ENCODE measurements at places on chromosomes 7 and 10.

- no peak for DNase-seq
These were observed 35.4 kb upstream of the WNT8B start for GRCh38 chr10:100427374-100427773.

GRCh38 chr7:127807829-127808228 lies 155.8 kb downstream of the SND1 start:
- no peak for DNase-seq

- no peak for DNase-seq
These were observed 441.4 kb upstream of the FOXK1 start for GRCh38 chr7:4240520-4241303.

DNA sequence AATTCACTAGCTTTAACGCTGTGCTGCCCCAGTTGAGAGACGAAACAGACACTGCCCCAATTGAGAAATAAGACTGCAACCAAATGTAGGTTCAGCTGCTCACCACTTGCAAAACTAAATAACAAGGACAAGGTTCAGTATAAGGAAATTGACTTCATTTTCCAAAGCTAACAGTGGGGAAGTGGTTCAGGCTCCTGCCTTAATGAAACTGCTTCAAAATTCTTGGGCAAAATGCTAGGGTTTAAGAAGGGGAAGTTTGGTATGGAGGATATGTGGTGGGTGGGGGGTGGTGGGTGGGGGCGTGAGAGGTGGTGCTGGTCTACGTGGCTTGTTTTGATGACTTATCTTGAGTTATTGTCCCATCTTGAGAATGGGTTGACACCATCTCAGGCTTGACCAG lies 21.8 kb downstream of the MRPL32 start:
- DNase-seq, result no peak

DNA sequence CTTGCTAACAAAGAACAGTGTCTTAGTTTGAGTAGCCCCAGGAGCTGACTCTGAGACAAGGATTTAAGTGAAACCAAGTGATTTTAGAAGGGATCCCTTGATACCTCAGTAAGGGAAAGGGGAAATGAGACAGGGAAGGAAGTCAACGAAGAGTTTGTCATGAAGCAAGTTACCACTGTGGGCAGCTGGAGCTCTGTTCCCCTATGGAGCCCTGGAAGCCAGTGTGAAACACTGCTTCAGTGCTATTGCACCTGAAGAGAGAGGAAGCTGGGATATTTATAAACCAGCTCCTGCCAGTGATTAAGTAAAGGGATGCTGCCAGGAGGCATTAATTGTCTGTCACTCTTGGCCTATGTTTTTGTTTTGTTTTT lies 58.9 kb upstream of the WAPL start:
- DNase-seq, result no peak

DNA sequence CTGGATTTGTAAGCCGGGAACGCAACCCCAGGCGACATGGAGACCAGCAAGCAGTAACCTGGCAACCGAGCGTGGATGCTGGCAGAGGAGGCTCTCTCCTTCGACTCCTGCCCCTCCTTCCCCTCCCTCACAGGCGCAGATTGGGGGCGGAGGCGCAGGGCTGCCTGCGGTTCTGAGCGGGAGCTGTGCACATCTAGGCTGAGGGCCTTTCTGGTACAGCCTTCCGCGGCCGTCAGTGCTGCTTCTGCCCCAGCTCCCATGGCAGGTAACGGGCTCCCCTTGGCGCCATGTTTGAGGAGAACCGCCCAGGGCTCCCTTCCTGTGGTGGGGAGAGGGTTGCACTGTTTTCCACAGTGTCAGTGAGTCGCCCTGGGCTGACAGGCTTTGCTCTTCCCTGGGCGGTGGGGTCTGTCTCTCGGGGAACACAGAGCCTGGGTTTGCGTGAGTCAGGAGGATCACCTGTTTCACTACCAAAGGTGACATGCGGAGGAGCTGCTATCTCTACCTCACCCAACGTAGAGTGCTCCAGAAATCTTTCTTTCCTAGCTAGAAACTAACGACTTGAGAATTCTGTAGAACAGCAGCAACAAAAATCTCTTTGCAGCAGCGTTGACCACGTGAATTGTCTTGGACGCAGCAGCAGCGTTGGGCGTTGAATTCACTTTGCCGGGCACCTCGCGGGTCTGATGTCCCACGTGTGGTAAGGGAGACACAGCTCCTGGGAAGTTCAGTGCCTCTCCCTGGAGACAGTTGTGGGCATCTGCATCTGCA lies 154.8 kb upstream of the COBL start:
- DNase-seq, result no peak

DNA sequence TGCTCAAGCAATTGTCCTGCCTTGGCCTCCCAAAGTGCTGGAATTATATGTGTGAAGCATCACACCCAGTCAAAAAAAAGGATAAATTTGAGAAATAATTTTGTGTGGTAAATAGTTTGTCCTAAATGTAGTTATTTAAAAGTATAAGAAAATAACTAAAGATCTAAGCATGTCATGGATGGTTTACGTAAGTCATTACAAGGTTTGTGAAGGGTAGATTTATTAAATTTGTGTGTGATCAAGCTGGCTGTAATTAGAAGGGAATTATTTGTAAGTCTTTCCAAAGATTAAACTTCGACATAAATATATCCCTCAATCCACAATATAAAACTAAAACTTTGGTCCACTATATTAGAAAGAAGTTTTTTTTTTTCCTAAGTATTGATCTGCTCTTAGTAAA lies 28.6 kb downstream of the ORC5 start:
- DNase-seq, result no peak

DNA sequence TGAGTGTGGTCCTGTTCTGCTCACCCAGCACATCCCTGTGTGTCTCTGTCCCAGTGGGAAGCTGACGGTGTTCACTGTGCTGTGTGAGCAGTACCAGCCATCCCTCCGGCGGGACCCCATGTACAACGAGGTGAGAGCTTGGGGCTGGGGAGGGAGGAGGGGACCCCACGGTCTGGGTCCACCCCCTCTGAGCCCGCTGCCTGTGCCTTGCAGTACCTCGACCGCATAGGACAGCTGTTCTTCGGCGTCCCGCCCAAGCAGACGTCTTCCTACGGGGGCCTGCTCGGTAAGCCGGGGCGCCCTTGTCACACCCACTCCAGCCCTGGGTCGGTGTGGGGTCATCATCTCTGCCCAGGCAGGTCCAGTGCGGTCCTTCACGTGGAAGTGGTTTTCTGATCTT lies 17.3 kb downstream of the GET4 start:
- peak; percentile 67 for DNase-seq

DNA sequence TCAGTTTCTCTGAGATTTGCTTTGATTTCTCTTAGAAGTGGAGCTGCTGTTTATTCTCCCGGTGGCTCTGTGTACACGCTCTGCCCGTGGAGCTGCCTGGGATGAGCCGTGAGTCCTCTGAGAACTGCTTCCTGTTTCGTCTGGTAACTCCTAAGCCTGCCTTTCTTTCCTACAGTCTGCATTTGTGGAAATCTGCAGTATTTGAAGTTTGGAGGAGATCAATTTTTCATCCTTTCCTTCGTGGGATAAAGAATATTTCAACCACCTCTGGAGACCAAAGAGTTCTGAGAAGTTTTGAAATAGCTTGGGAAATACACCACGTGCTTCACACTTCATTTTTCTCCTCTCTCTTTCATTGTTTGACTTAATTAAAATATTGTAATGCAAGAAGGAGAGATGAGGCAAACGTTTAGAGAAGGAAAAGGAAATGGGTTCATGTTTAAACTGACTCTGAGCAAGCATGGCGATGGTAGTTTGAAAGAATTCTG lies 311.9 kb downstream of the LRMDA start:
- no peak for DNase-seq

GRCh38 chr10:128576943-128577670 lies 450.9 kb upstream of the MKI67 start:
- no peak for DNase-seq
